ENCODE measurements at places on chromosomes 13 and 19.

GRCh38 chr19:50947123-50947522, 5.7 kb downstream of the KLK5 start:
- DNase-seq = no peak

DNA sequence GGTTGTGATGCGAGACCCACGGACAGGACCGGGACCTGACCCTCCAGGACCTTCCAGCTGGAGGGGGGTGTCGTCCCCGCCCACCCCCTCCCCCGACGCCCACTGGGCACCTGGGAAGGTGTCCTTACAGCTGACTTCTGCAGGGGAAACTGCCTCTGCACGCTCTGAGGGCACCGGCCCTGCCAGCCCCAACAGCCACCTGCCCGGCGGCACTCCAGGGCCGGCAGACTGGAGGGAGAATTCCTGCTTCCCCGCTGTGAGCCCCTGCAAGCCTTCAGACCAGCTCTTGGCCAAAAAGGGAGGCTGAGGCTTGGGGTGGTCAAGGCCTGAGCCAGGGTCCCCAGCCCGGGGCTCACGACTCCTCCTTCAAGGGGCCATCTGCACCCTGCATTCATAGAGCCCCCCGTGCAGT, 1.2 kb downstream of the CNN2 start:
- no peak for DNase-seq

- DNase-seq = no peak
These were observed 3.2 kb upstream of the PRR36 start for GRCh38 chr19:7877249-7877836.

- DNase-seq = no peak
These were observed 15.2 kb downstream of the TPT1 start for GRCh38 chr13:45325806-45326205.

DNA sequence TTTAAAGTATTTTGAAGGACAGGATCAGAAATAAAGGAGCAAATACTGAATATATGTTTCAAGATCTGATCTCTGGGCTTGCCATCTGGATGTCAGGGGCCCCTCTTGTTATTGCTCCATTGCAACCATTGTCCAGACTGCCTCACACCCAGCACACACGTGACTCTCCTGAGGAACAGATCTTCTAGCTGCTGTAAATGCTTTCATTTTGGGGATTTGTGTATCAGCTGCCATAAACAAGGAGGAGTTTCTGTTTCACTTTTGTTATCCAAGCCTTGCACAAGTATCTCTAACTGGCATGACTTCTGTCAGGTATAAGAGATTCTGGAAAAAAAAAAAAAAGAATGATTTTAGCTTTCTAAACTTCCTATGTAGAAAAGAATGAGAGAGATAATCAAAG, 1624.1 kb upstream of the PRR20A start:
- no peak for DNase-seq

- no peak for DNase-seq
These were observed 1796.5 kb upstream of the MIR17HG start for GRCh38 chr13:89550938-89551337.

- DNase-seq = no peak
These were observed 14.6 kb downstream of the JOSD2 start for GRCh38 chr19:50496189-50497021.

- no peak for DNase-seq
These were observed 32.7 kb downstream of the MBNL2 start for GRCh38 chr13:97254816-97255215.

Data from NCI-H1436 (cell line).